ENCODE measurements at places on chromosomes 12 and 14. TPM values are rescaled to one million over a fixed set of nuclear protein-coding genes. Genes with fewer than 3 reads are reported as not detected.

The IGFBP6 gene
- polyA plus RNA-seq, result 10.5 TPM

GRCh38 chr14:24971255-24971654 lies 78.7 kb downstream of the STXBP6 start:
- no peak for DNase-seq

The INHBC gene
- 0.27 TPM for polyA plus RNA-seq

- no peak for DNase-seq
Observed at GRCh38 chr14:94584591-94585280, 3.5 kb downstream of the SERPINA5 start.

The RDH12 gene
- 0.71 TPM for polyA plus RNA-seq

DNA sequence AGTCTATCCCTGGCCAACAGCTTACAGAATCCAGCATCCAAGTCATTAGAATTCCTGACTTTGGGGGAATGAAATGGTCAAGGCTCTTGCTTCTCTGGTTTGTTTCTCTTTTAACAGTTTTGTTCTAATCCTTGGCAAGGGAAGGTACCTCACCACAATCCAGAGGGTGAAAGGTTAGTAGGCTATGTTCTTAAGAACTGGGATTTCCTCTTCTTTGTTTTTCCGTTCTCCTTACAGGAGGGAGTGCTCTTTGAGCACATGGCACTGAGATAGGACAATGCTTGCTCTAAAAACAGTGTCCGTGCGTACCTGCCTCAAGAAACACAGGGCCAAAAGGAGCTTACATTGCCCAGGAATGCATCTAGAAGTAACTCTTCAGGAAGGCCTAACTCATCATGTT lies 156.6 kb downstream of the GCH1 start:
- DNase-seq, result no peak

The TGFB3 gene
- 18.3 TPM for polyA plus RNA-seq

DNA sequence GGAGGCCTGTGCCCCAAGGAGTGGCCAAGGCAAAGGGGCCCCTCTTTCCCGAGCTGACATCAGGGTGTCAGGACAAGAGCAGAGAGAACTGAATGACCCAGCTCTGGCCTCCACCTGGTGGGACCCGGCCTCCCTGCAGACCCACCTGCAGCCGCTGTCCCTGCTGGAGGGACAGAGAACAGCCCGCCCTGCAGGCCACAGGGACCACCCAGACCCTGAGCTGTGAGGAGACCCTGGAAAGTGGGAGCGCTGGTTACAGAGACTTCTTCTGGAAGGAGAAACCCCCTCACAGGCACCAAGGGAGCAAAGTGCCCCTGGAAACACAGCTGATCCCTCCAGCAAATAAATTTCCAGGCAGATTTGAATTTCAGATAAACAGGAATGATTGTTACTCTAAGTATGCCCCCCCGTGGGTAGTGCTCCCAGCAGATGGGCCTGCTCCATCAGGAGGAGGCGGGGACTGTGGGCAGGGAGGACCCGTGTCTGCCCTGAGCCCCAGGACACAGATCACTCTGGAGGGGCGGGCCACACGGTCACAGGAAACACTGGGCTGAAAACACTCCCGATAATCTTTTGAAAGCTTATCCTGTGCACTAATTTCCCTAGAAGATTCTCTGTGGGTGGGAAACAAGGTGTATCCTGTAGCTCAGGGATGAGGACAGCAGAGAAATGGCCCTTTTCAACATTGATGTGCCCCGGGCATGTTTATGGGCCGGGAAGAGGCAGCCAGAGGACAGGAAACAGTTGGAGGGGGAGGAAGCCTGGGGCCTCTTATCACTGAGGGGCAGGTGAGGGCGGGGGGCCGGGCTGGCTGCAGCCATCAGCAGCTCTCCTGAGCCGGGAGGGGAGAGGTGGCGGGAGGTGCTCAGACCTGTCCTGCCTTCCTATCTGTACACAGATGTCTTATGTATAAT lies 276.0 kb downstream of the ADGRD1 start:
- DNase-seq, result peak; percentile 40

- no peak for DNase-seq
Observed at GRCh38 chr12:65631621-65632111, 192.6 kb upstream of the HMGA2 start.

The FGF23 gene
- polyA plus RNA-seq, result 0.05 TPM

The FAM90A1 gene
- 3.8 TPM for polyA plus RNA-seq

GRCh38 chr14:45181806-45182205 lies 46.1 kb downstream of the FANCM start:
- DNase-seq, result no peak

Data from left kidney (tissue), 8 donors.